CMK (cell line): ENCODE measurements at places on chromosomes 6 and 20.

DNA sequence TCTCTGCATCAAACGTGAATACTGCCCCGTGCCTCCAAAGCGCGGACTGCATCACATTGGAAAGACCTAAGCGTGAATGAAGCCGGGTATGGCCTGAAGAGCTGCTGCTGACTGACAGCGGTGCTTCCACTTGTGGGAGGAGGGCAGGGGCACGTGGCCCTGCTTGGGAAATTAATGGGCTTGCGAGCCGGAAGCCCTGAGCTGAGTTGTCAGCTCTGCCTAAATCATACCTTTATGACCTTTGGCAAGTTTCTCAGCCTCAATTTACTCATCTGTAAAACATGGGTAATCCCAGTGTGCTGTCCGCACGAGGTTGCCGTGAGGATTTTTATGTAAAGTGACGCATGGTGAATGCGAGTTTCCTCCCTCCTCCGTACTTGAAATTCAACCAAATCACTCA, 67.0 kb upstream of the FOXQ1 start:
- no peak for DNase-seq

GRCh38 chr20:39865446-39865845, 823.6 kb downstream of the MAFB start:
- DNase-seq = no peak

DNA sequence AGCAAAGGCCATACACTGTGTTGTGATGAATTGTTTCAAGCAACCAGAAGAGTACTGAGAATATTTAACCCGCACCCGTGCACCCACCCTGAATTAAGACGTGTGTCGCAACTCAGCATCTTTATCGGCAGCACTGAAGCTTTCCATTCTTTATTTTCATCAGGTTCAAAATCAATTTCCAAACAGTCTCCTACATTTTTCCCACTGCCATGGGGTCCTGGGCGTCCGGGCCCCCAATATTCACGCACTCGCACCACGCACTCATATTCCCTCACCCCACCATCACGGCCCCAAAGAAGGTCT, 1.8 kb downstream of the LTB start:
- DNase-seq = no peak

DNA sequence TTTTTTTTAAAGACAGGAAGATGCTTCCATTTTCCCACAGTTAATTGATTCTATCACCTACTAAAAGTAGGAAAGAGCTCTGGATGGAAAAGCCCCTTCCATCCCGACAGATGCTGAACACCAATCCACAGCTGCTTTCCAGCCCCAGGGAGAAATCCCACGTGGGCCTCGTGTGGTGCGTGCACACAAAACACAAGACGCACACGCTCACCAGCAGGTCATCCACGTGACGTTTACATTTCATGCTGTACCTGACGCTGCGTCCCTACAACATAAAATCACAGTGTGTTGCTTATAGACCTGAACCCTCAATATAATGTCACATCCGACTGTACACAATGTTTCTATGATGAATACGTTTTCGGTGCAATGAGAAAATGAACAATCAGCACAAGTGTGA, 50.2 kb upstream of the DACT2 start:
- DNase-seq = no peak

DNA sequence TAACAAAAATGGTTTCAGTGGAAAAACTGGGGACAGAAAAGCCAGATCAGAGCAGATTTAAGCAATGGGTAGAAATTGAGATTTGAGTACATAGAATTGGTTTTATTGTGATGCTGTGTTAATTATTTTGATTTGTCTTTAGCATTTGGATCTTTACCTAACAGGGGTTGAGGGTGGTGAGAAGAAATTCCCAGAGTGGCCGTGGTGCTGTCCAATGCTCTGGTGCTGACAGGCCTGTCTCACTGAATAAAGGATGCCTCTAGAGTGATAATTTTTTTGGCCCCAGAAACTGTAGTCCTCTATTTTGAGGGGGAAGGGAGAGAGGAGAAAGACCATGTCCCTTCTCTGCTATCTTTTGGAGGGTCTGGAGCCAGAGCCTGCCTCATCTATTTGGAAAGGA, 79.1 kb downstream of the LYRM2 start:
- DNase-seq = no peak

- DNase-seq = no peak
These were observed 42.8 kb upstream of the HFE start for GRCh38 chr6:26044140-26045064.
